ENCODE measurements at places on chromosomes 16 and 17.

DNA sequence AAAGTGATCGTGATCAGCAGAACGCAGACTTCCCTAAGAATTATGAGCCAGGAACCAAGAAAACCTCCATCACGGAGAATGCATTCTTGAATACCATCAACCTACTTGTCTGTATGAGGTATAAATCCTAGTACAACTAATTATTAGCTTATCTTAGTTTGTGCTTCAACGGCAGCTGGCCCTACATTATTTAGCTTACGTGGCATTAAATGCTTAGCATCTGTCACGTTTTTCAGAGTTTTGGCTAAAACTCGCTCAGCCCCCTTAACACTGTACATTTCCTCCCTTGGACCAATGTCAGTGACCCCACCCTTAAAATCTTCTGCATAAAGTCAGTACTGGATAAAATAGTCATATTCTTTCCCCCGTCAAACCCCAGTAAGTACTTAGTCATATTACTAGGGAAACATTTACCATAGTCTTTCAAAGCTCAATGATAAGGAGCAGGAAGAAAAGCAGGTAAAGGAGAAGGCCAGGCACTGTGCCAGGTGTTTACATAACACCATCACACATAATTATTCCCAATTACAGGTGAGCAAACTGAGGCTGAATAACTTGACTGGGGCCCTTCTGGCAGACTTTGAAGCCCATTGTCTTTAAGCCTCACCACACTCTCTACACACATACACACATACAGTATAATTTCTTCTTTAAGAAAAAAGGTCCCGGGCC, 16.6 kb upstream of the TXNDC11 start:
- DNase-seq = no peak

DNA sequence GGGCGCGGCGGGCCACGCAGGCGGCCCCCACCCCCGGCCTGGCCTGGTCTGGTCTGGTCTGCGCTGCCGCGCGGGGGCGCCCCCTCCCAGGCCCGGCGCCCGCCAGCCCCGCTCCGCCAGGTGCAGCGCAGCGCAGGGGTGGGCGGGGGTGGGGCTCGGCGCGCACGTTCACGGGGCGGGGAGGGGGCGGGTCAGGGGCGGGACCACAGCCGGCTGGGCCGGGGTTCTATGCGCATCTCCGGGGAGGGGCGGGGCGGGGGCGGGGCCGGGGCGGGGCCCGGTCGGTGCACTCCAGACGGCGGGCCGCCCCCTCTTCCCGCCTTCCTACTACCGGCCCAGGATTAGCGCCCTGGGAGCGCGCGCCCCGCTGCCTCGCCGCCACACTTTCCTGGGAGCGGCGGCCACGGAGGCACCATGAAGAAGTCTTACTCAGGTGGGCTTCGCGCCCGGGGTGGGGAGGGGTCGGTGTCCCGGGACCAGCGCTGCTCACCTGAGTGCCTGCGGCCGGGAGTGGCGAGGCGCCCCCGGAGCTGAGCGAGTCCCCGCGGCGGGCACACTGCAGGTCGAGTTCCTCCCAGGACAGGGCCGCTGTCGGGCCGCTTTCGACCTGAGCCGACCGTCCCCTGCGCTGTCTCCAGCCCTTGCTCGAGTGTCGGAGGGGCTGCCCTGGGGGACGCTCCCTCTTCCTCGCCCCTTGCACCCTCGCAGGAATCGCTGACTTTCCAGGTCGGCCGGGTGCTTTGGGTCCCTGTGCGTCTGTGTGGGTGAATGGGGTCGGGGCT, 140.5 kb downstream of the SEC14L1 start:
- peak; percentile 34 for DNase-seq

GRCh38 chr17:82939621-82940135, 99.9 kb upstream of the ZNF750 start:
- no peak for DNase-seq

DNA sequence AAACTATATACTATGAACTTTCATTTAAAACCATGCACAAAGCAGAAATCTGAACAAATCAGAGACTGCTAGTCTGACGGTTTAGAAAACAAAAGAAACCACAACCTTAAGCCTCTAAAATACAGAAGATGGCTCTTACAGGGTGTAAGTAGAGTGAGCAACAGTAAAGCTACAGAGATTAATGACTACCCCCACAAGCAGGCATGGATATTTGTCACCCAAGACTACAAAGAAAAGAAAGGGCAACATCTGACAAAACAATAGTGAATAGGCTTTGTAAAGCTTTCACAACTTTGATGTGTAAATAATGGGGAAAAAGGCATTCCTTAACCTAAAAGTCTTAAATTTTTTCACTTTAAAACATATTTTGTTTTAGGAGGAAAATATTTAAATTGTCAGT, 75.0 kb downstream of the SPAG9 start:
- DNase-seq = no peak

DNA sequence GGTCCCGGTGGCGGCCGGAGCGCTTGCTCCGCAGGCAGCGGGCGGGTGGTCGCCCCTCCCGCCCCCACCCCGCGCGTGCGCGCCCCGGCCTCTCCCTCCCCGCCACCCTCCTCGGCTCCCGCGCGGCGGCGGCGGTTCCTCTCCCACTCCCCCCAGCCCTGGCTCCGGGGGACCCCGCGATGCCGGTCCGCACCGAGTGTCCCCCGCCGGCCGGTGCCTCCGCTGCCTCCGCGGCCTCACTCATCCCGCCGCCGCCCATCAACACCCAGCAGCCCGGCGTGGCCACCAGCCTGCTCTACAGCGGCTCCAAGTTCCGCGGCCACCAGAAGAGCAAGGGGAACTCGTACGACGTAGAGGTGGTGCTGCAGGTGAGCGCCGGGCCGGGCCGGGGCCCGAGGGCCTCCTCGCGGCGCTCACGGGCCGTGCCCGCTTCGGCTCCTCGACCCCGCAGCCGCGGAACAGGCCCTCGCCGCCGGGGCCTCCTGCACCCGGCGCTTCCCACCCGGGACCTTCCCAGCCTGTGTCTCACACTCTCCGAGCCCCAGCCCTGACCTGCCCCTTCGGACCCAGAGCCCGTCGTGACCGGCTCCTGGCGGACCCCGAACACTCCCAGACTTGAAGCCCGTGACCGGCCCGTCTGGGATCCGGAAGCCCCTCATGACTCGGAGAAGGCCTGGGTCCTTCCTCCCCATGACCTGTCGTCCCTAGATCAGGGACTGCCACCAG, 490 bp downstream of the GID4 start:
- DNase-seq = peak; percentile 30

GRCh38 chr17:13544292-13544691, 57.4 kb downstream of the HS3ST3A1 start:
- no peak for DNase-seq

DNA sequence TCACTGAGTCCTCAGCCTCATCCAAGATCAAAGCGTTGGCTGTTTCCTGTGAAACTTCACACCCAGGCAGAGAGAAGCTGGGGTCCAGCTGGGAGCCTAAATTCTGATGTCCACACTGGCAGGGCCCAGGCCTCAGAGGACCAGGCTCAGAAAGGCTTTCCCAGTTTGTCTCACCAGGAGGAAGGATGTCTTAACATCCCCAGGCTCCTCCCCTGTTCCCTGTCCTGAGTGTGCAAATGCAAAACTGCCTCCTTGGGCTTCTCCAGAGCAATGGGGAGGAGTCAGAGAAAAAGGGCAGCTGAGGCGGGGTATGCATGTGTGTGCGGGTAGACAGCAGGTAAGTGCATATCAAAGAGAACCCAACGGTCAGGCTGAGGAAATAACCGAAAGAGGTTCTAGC, 45.7 kb downstream of the CUEDC1 start:
- DNase-seq = no peak

- DNase-seq = no peak
Measured at GRCh38 chr17:66579556-66579955, 255.4 kb upstream of the CACNG5 start.

DNA sequence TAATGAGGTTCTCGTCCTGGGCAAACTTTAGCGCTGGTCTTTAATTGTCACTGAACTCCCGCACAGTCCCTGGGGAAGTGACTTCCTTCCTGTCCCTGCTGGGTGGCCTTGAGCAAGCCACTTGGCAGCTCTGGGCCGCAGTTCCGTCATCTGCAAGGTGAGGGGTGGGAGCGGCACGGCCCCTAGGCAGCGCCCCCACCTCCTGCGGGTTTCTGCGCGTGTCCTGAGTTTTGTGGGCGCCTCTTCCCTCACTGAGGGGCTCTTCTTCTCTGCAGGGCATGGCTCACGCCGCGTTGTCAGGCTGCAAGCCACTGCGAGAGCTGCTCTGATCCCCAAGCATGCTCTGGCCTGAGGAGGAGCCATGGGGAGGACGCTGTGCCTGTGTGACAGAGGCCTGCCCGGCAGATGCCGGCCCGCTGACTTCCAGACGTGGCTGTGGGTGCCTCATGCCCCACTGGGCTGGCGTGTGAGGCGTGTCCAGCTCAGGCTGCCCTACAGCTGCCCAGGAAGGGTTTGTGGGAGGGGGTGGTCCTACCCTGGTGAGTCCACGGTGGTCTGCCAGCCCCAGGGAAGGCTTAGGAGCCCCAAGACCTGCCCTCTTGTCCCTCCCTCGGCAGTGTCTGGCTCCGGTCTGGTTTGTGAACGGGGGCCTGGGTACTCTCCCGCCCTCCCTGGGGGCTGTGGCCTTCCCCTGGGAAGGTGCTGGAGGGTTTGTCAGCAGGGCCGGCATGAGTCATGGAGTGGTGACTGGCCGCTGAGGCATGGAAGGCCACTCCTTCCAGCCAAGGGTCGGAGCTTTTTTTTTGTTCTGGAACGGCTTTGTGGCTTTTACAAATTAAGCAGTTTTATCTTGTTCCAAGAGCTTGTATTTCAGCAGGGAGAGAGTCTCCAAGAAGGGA, 182.0 kb downstream of the SEC14L1 start:
- DNase-seq = peak; percentile 94

DNA sequence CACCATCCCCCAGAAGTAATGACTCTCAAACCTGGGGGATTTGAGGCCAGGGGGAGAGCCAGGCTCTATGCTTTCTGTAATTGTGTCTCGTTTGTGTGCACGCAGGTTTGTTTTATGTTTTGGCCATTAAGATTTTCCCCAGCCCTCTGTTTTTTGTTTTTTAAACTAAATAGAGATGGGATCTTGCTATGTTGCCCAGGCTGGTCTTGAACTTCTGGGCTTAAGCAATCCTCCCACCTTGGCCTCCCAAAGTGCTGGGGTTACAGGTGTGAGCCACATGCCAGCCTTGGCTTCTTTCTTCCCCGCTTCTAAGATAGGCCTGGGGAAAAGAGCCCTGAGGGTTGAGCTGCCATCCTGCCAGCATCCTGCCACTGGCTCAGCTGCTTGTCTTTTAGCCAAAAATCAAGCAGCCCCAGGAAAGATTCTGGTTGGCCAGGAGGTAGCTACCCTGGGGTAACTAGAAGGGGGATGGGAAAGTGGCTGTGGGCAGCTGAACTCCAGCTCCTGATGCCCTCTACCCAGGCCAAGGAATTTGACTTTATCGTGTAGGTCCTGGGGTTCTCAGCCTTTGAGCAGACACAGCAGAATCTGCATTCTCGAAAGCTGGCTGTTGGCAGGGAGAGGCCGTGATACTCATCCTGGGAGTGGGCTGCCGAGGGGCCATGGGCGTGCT, 18.4 kb downstream of the KDM8 start:
- no peak for DNase-seq

GRCh38 chr16:47728205-47728604, 267.1 kb downstream of the PHKB start:
- no peak for DNase-seq

- no peak for DNase-seq
Measured at GRCh38 chr16:14464796-14465195, 165.3 kb downstream of the PARN start.

- no peak for DNase-seq
Measured at GRCh38 chr17:8441690-8442089, 6.0 kb downstream of the NDEL1 start.
